ENCODE measurements at places on chromosomes 12 and 14.

GRCh38 chr12:55937981-55938380, 7.0 kb downstream of the DGKA start:
- DNase-seq = no peak

DNA sequence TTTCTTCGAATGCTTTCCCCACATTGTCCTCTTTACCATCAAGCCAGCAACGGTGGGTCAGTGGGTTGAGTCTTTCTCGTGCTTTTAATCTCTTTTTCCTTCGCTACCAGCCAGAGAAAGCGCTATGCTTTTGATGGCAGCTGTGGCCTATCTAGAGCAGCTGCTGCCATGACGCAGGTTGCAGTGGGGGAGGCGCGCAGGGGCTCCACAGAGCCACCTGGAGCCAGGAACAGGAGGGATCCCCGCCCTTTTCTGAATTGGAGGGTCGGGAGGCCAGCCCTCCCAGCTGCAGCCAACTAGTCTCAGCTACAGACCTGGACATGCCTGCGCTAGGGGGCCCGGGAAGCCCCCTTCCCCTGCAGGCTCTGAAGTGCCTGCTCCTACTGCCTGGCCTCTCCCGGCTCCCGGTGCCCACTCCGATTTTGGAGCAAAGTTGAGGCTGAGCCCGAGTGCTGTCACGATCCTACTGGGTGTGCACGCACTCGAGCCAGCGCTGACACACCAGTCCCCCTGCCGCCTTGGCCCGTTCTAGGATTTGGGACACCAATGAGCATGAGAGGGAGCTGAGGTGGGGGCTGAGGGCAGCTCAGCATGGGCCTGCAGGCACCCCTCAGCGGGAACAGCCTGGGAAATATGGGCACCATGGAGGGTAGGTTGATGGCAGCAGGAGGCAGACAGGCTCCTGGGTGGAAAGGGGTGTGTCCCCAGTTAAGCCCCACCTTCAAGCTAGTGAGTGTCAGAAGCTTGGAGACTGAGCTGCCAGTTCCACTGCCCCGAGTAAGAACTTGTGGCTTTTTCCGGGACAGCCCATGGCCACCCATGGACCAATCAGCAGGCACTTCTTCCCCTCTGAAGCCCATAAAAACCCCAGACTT, 784.2 kb downstream of the SLC6A15 start:
- DNase-seq = no peak

- no peak for DNase-seq
These were observed 48.1 kb upstream of the ATXN7L3B start for GRCh38 chr12:74489543-74489942.

DNA sequence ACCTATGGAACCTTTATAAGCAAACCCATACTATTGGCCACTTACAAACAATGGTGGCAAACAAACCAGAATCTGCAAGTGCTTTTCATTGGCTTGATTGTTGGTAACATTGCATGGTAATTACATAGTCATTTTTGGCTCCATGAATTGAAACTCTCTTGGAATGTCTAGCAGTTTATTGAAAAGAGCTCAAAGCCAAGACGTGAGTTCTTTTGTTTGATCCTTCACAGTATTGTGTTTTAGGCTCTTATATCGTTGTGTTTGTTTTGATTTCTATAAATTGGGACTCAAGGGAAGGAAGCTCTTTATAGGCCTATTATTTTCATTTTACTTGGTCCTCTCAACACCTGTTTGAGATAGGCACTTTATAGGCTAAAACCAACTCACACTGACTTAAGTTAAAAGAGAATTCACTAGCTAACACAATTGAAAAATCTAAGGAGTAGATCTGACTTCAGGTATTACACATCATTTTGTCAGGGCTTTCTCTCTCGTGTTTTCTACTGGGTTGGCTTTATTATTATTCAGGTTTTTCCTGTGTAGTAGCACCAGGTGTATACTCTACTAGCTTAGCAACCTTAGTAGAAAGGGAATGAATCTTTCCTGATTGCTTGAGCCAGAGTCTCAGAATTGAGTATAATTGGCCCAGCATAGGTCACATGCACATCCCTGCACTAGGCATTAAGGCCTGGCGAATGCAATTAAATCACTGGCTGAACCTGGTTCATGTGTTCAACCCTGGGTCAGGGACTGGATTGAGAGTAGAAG, 341.4 kb downstream of the RAD51B start:
- no peak for DNase-seq

DNA sequence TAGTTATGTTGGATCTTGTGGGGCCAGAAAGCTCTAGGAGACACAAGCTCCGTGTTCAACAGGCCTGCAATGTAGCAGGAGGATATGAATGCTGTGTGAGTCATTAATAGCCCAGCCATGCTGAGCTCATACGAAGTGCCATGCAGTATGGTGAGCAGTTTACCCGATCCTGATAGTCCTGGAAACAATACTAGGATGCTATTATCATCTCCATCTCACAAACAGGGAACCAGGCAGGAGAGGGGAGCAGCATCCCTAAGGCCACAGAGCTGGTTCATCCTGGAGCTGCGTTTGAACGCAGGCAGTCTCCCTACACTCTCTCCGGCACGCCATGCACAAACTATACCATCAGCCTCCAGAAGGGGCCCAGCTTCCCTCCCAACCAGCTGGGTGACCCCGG, 20.5 kb downstream of the TTC7B start:
- DNase-seq = no peak

- DNase-seq = no peak
These were observed 122.7 kb upstream of the FAR2 start for GRCh38 chr12:29026419-29026818.

DNA sequence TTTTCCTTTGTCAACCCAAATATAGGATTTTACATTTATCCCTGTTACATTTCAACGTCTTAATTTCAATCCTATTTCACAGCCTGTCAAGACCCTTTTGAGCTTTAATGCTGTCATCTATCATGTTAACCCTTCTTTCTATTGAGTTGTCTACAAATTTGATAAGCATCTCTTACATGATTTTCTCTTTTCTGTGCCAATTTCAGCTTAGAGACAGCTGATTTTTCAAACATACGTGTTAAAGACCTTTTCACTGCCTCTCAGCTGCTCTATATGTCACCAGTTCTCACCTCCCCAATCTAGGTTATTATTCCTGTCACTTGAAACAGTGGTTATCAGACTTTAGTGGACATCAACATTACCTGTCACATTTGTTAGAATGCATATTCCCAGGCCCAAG, 181.3 kb downstream of the GXYLT1 start:
- no peak for DNase-seq

DNA sequence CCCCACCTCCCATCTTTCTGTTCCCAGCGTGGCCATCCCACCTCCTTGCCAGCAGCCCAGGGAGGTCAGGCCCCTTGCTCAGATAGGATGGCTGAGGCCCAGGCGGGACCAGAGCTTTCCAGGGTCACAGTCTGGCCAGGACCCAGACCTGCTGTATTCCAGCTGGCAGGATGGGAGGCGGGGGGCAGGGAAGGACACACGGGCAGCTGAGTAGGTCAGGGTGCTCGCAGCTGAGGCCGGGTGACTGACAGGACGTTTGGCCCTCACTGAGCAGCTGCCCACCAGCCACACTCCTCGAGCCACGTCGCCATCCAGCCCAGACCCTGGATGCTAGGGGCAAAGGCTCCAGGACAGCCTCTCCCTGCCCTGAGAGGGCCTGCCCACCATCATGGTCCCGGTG, 4.0 kb downstream of the NUDT14 start:
- DNase-seq = no peak

DNA sequence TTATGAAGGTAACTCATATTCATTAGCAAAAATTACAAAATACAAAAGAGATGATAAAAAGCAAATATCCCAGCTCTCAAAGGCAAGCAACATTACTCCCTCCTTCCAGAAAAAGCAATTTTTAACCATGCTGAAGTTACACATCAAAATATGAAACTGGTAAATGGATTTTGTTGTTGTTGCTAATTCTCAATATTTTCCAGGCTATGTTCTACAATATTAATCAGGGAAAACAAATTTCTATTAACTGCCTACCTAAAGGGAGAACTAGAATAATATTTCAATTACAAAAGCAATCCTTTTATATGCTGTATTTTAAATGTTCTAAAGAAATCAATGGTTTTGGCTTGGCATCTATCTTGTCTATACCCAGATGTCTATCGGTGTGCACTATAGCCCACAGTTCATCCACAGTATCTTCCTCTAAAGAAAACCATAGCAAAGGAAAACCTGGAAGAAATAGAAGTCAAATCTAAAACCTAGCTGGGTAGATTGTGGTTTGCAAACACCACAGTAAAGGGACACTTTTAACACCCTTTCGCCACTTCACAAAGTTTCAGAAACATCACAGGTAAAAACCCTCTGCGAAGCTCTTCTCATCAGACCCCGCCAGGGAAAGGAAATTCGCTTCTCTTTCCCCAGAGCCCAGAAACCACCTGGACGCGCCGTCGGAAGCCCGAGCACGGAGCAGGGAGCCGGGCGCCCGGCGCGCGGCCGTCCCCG, 32.0 kb downstream of the TC2N start:
- DNase-seq = peak; percentile 24

DNA sequence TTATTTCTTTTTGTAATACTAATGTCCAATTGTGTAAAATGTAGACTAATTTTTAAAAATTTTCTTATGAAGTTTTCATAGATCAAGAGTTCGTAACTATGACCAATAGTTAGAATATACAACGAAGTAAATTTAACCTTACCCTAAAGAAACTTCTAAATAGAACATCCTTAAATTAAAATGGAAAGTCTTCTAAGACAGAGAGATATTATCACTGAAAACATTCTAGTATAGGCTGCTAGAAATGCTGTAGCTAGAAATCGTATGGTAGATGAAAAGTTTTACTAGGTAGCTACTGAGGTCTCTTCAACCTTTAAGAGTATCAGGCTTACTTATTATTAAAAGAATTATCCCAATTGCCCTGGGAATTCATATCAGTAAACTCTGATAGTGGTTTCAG, 925 bp downstream of the CLEC2A start:
- no peak for DNase-seq

DNA sequence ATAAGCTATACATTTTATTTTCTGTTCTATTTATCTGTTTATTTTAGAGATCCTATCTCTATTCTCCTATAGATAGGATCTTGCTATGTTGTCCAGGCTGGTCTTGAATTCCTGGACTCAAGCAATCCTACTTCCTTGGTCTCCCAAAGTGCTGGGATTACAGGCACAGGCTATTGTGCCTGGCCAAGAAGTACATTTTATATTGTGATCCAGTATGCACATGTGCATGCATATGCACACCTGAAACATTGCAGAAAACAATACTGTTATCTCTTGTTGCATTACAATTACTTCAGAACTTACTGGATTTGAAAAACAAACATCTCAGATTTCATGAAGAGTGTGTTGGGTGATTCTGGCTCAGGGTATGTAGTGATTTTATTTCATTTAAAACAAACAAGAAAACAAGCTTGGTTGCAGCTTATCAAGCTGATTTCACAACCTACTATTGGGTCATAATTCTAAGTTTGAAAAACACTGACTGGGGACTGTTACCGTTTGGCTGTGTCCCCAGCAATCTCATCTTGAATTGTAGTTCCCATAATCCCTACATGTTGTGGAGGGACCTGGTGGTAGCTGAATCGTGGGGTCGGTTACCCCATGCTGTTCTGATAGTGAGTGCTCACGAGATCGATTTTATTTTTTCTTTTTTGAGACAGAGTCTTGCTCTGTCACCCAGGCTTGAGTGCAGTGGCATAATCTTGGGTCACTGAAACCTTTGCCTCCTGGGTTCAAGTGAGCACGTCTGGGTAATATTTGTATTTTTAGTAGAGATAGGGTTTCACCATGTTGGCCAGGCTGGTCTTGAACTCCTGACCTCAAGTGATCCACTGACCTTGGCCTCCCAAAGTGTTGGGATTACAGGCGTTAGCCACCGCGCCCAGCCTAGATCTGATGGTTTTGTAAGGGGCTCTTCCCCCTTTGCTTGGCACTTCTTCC, 31.3 kb downstream of the ERC1 start:
- no peak for DNase-seq

DNA sequence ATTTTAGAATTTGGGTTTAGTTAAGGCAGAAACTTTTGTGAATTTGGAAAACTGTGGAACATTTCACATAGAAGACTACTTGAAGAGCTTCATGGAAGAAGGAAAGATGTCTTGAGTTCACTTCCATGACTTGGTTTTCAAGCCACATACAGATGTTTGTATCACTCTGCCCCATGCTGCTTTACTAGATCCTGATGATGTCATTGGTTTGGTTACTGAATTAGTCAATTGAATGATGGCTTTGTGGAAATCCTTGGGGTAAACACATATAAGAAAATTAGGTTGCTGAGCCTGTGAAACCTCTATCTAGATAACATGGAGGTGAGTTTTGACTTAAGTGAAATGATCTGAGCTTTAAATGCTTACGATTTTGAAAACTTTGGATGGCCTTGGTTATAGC, 90.6 kb downstream of the LRRK2 start:
- DNase-seq = no peak

DNA sequence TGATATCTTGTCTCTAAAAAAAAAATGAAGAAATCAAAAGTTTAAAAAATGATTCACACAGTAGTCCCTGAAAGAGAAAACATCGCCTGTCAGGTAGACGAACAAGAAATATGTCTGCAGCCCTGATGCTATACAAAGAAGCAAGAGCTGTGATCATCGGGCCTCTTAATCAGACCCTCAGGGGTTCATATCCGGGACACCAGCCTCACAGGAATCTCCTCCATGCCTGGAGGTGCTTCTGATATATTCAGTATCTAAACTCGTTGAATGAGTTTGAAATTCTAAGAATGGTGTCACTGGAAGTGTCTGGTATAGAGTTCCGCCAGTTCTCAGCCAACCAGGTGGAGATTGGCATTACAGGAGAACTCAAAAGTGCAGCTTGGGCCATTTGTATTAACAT, 64.7 kb downstream of the KSR2 start:
- no peak for DNase-seq

- no peak for DNase-seq
These were observed 198.9 kb downstream of the ADGRD1 start for GRCh38 chr12:131152587-131152986.

GRCh38 chr14:74377976-74378690, 29.9 kb downstream of the VRTN start:
- no peak for DNase-seq

- no peak for DNase-seq
These were observed 9.3 kb upstream of the APPL2 start for GRCh38 chr12:105245291-105245690.

DNA sequence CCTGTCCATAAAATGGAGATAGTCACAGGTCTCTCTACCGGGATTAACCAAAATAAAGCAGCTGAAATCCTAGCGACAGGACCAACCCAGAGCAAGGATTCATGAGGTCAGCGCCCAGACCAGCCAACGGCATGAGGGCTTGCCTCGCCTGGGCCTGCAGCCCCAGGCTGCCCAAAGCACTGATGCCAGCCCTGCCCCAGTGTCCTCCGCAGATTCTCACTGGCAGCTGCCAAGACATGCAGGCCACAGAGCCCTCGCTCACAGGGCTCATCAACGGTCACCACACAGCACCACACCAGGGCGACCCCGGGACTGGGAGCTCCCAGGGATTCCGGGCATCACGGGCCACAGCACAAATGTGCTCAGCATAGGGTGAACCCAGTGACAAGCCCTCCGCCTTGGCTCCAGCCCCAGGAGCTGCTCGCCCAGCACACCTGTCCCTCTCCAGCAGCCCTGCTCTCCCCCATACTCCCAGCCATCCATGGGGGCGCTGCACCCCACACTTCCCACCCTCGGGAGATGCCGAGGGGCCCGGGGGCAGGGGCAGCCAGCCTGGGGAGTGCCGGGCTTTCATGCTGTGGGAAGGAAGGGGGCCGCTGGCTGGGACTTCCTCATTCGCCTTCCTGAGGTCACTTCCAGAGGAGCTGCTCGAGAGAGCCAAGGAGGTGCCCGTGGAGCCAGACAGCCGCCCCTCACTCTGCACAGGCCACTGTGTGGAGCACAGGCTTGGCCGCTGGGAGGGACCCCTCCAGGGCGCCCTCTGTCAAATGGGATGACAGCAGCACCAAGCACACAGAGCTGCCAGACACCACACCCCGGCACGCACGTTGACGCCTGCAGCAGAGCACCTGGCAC, 14.1 kb downstream of the RAB35 start:
- DNase-seq = no peak

GRCh38 chr12:110992909-110993308, 72.5 kb upstream of the MYL2 start:
- no peak for DNase-seq

All from activated CD8-positive, alpha-beta memory T cell treated with anti-CD3 and anti-CD28 coated beads, Interleukin-2, amount 50 U/mL, for 4 hours (primary cell).